GM06990 (cell line): ENCODE measurements at places on chromosomes 11 and 22.

GRCh38 chr22:31840585-31840984 lies 86.8 kb downstream of the DEPDC5 start:
- no peak for DNase-seq

DNA sequence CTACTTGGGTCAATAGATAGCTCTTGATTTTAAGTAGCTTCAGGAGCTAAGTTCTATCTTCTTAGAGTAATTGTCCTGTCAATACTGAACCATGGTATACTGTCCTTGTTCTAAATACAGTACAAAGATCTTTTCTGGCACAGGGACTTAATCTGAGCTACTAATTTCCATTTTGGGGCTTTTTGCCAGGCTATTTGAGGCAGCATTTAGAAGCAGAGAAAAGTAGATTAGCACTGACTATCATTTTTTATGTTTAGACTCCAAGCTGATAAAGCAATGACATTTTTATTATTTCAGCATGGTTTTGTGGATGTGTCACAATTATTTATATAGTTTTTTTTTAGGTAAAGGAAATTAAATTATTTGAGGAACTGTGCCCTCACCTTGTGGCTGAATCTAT lies 163.2 kb downstream of the FAT3 start:
- no peak for DNase-seq

DNA sequence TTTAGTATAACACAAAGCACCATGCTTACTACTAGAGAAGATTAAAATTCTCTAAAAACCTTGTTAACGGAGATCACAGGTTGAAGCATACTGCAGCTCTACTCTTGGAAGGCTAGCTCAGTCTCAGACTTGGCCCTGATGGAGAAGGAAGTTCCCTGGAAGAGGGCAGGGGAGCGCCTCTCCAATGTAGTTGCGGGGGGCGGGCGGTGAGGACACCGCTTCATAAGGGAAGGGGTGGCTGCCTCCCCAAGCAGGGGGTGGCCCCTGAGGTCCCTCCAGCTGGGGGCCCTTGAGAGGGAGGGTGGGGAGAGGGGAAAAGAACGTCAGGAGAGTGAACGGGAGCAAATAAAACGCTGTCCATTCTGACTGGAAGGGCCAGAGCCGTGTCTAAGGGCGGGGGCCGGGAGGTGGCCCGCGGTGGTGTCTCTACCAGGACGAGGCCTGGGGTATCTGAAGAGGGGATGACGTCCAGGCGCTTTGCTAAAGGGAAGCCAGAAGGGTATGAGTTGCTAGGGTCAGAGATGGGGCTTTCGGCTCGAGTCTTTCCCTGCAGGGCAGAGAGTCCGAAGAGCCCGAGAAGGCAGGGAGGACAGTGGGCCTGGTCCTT lies 553 bp upstream of the USP47 start:
- DNase-seq: no peak

DNA sequence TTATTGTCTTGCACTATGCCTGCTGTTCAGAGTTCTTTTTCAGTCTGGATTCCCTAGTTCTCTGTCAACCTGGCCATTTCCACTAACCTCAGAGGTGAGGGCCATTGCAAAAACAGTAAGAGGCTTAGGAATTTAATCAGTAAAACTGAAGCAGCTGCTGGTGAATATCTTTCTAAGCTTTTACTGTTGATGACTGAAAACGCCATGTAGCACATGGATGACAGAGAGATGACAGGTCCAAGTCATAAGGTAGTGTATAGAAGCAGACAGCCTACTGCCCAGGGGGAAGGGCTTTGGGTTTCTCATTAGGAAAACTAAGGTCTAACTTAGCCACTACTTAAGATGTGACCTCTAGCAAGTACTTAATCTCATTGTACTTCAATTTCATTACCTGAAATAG lies 152.6 kb upstream of the DDI1 start:
- DNase-seq: no peak

DNA sequence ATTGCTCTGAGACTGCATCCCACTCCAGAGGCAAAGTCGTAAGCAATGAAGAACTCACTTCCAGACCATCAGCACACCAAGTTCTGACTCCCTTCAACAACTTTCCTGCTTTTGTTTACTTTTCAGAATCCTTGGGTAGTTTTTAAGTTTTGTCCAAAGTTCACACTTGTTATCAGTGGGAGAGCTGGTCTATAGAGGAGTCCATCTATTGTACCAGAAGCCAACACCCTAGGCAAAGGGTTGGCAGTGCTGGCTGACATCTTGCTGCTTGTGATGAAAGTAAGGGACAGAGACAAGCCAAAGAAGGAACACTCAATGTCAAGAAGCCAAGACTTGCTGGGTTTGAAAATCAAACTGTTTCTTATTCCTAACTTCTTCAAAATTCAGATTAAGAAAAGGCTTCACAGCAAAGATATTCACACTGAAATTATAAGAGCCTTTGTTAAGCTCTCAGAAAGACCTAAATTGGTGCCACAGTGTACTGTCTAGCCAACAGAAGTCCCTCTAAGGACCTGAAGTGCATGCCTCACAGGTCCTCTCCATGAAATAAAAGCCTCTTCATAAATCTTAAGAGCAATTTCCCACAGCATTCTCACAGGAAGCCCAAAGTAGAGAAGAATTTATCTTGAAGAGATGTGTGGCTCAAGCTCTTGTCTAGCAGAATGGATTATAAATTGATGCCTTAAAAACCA lies 21.5 kb upstream of the LINC01488 start:
- DNase-seq: no peak

- no peak for DNase-seq
These were observed 7.6 kb upstream of the LMO2 start for GRCh38 chr11:33899400-33900037.

GRCh38 chr11:11270236-11270775 lies 82.7 kb downstream of the CSNK2A3 start:
- no peak for DNase-seq

- DNase-seq: no peak
These were observed 19.4 kb upstream of the TSKU start for GRCh38 chr11:76763573-76764346.

- DNase-seq: no peak
These were observed 496.0 kb upstream of the LARGE1 start for GRCh38 chr22:34416022-34416860.

GRCh38 chr11:17021511-17021910 lies 7.3 kb upstream of the PLEKHA7 start:
- no peak for DNase-seq

DNA sequence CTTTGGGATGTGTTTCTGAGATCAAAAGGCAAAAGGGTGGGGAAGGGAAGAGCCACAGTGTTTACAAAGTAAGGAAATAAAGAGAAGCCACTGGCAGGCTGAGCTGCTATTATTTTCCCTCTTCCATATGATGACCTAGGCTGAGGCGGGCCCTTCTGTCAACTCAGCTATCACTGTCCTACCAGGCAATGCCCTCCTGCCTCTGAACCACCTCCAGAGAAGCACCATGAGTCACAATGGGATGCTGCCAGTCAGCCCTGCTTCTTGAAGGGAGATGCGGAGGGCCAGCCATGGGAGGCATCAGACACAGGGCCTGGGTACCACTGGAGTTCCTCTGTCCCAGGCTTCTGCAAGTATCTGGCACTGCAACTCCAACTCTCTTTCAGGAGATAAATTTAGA lies 107.9 kb upstream of the BID start:
- DNase-seq: no peak

DNA sequence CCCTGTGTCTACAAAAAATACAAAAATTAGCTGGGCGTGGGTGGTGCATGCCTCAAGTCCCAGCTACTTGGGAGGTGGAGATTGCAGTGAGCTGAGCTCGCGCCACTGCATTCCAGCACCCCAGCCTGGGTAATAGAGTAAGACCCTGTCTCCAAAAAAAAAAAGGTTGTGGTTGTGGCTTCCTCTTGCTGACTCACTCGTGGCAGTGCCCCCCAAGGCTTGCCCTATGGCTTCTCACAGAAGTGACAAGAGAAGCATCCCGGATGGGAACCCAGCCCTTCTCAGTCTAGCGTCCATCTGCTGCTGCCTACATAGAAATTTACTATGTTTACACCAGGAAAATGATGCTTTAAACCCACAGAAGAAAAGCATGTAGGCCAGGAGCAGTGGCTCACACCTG lies 68.5 kb upstream of the PITPNB start:
- no peak for DNase-seq

DNA sequence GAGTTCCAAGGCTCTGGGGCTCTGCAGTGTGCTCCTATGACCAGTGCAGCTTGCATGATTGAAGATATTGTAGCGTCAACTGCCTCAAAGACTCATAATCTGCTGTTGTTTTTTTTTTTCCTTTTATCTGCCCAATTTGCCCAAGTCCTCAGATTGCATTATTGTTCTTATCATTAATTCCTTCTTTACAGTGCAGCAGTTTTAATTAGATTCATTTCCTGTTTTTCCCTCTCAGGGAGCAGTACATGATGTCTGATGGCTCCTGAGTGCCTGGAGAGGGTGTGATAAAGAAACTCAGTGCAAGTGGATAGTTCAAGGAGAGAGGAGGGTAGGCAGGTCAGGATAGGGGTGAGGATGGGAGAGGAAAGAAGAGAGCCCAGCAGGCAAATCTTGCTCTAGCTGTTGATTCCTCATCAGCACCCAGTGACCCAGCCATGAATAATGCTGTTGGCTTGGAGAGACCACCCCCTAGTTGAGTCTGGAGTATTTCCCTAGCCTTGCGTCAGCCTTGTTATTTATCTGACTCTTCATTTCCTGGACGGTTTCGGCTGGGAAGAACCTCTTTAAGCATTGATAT lies 219.6 kb upstream of the SESN3 start:
- DNase-seq: no peak

DNA sequence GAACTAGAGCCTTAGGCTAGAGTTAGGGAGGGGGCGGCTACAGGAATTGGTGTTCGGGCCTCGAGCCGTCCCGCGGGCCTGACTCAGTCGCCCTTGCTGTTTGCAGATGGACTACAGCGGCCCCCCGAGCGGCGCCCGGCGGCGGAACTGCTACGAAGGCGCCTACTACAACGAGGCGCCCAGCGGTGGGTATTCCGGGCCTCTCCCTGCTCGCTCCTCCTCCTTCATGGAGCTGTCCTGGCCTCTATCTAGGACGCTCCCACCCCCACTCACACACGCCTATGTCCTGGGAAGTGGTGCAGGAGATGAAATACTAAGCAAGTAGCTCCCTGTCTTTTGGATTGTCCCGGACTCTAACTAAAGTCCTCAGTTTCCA lies 1.4 kb downstream of the MYOD1 start:
- no peak for DNase-seq

DNA sequence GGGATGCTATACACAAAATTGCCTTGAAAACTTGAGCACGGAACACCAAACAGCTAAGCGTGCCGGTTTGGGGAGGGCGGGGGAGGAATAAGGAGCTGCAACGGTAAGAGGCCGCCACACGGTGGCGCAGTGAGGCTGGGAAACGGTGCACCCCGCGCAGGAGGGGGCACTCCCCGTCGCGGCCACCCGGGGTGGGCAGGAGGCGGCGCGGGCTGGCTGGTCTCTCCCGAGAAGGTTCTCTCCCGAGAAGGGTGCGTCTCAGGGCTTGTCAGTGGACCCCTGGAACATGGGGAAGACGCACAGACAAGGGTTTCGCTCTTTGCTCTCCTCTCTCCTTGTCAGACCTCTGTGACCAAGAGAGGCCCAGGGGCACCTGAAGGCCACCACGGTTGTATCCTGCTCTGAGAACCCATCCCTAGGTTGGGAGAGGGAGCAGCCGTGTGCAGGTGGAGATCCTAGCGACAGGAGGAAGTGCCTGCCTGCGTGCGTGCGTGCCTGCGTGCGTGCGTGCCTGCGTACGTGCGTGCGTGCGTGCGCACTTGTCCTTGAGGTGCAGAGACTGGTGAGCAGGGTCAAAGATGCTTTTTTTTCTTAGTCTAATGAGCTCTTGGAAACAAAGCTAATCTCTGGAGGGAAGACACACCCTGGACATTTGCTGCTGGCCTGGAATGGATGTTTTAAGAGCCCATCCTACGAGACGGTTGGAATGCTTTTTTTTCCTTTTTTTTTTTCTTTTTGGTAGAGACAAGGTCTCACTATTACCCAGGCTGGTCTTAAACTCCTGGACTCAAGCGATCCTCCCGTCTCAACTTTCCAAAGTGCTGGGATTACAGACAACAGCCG lies 18.1 kb upstream of the JAM3 start:
- peak; percentile 55 for DNase-seq

DNA sequence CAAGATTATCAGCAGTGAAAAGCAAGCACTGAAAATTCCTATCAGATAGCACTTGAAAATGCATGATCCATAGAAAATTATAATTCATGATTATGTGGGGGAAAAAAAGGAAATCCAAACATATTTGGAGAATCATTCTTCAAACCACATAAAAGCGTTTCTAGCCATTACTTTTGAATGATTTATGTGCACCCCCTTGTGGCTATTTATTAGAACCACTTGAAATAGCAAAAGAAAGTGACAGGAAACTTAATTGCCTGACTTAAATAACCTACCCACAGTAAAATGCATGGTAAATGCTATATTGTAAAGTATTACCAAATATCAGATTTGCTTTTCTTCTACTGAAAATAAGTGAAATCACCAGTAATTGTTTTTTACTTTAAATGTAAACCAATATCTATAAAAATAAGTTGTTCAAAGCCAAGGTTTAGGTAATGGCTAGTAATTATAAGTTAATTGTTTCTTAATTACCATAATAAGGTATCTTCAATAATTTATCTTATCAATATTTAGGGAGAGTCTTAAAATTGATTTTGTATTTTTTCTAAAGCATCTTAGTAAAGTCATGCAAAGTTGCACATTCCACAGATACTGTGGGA lies 168.5 kb downstream of the ARHGAP42 start:
- DNase-seq: no peak

DNA sequence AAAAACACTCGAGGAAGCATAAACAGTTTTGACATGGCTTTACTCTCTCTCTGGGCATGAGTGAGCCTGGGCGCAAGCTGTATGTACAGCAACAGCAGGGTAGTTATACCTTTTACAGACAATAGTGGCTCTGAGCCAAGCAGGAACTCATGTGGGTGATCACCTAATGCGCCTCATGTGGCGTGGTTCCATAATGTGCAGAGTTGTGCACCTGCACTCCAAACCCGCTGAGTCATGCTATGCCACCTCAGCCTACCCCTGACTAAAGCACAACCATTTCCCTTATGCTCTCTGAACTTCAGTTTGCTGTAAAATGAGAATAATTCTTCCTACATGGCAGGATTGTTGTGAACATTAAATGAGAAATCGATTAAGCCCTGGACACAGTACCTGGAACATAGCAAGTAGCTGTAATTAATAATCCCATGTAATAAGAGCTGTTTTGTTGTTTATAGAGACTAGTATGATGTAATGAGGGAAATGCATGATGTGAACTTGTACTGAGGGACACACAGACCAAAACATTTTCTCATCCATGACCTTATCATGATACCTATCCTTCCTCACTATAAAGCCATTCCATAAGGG lies 71.6 kb downstream of the CCDC34 start:
- no peak for DNase-seq

DNA sequence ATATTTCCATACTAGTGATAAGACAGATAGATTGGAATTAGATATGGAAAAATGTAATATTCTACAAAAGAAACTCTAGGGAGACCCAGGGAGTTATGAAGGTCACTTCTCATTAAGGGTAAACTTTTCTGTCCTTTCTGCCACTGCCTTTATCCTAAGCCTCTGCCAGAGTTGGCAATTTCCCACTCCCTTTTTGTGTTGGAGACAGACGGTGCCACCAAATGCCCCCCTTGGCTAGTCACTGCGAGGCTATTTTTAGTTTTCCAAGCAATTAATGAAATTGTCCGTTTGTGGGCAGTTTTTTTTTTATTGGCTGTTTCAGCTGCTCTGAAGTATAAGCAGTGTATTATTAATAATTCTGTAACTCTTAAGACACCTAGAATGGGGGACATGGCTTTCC lies 67.6 kb upstream of the TENM4 start:
- DNase-seq: no peak

- no peak for DNase-seq
These were observed 62.0 kb downstream of the NCAM1 start for GRCh38 chr11:113023228-113023627.
